ENCODE measurements at places on chromosomes 12 and 14.

GRCh38 chr14:68885226-68886108 is 92.6 kb upstream of the ZFP36L1 start:
- DNase-seq, result no peak

DNA sequence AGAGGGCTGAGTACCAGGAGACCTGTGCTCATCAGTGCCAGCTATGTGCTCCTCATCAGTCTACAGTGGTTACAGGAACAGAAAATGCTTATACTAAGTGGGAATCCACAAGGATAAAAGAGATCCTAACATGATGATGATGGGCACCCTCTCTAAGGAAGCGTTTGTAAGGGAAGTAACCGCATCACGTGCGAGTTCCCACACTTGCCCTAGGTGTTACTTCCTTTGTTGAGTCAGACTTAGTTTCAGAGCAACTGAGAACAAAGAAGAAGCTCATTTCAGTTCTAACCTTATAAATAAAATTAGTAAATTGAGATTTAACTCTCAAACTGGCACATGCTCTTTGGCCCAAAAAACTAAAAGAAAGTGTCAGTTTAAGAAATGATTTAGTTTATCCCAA is 956.4 kb upstream of the TMEM132C start:
- DNase-seq, result no peak

DNA sequence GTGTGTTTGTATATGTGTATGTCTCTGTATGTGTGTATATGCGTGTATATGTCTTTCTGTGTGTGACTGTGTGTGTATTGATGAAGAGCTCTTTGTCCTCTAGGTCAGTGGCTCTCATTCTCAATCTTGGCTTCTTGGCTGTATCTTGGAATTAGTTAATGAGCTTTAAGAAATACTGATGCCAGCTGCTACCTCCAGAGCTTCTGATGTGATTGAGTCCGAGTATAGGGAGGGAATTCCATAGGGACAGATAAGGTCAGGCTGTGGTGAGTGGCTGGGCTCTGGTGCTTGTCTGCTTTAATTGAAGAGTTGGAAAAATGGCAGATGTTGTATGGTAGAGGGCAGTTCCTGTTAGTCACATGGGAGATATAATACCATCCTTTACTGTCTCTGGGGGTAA is 140.1 kb downstream of the C12orf75 start:
- DNase-seq, result no peak

DNA sequence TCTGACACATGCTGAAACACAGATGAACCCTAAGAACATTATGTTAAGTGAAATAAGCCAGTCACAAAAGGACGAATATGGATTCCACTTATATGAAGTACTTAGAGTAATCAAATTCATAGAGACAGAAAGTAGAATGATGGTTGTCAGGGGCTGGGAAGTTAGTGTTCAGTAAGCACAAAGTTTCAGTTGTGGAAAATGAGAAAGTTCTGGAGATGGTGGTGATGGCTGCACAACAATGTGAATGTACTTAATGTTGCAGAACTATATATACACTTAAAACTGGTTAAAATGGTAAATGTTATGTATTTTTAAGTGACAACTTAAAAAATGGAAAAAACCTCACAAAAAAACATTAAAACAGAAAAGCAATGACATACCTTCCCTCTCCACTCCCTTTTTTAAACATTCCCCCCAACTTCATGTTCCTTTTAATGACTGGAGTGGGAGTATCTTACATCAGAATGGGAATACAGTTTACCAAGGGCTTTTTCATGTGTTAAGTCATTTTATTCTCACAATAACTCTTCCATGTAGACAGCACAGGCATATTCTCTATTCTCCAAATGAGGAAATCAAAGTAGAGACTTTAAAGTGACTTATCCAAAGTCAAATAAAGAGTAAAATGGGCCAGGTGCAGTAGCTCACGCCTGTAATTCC is 24.0 kb downstream of the BTBD7 start:
- DNase-seq, result no peak

DNA sequence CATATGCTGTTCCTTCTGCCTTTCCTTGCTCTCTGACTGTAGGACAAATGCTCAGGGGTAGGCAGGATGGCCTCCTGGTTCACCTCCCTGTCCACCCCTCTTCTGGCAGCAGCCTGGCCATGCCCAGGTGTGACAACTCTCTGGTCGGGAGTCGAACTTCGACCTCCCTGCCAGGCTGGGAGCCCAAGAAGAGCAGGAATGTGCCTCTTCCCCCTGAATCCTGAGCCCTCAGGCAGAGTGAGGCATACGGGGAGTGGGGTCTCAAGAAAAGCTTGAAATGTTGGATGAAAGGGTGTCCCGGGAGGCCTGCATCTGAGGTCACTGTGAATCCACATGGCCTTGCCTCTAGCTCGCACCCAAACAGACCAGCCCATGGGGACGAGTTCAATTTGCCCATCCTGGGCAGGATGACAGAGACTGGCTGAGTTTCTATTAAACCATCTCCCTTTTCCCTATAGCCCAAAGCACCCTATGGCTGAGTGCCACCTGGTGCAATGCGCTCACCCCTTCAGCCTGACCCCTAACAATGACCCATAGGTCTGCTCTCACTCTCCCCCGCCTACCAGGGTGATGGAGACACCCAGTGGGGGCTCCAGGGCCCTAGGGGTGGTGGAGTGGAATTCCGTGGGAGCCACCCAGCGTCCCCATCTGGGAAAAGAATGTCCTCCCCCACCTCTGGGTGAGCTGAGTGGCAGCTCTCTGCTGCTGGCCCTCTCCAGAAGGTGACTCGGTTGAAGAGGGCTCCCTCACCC is 52.9 kb upstream of the DIO3 start:
- DNase-seq, result peak; percentile 45

DNA sequence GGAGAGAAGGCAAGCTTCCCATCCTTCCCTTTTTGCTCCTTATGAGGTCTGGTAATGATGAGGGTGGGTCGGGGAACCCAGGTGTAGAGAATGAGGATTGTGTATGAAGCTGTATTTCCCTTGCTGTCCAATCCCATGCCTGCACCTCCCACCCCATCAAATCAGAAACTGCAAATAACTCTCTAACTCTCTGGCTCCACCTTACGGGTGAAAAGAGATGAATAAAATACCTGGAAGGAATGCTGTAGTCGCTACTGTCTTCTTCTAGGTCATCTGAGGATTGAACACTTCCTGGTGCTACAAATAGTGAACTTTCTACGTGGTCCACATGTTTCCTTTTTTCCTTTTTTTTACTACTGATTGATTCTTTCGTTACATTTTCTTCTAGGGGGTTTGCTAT is 38.9 kb upstream of the DICER1 start:
- DNase-seq, result no peak

DNA sequence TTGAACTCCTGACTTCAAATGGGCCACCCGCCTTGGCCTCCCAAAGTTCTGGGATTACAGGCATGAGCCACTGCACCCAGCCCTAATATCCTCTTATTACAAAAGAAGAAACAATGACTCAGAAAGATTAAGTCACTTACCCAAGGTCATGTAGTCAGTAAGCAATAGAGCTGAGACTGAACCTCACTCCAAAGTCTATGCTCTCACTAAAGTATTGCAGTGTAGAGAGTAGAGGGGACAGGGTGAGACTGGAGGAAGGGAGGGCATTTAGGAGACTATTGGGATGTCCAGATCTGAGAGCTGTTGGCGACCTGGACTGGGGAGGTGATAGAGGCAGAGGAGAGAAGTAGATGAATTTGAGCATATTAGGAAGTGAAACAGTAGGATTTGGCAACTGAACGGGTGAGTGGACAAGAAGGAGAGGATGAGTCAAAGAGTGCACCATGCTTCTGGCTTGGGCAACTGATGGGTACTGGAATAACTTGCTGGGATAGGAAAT is 11.8 kb downstream of the P2RX7 start:
- DNase-seq, result no peak

DNA sequence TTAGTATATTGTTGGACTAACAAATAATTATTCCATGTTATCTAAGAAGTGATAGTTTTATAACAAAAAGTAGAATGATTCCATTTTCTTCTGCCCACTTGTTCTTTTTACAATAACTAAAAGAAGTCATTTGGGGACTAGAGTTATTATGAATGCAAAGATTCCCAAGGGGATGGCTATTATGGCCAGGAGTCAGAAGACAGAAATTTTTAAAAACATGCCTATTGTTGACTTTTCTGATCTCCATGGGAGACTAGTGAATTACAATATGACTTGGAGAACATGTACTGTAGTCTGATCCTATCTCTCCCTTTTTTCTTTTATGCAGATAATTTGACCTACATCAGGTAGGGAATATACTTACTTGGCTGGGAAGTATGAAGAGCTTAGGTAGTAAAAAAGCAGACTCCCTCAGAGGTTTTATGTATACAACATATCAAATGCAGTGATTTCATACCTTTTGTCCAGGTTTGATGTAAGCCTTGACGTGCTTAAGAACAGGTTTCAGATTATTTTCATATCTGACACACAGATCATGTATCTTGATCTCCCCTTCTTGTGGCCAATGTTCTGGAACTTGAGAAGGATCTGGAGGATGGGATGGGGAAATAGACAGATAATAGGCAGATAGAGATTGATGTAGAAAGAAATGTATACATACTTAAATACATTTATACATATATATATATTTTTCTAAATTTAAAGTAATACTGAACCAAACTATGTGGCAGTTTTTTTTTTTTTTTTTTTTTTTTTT is 41.0 kb upstream of the KCNJ8 start:
- no peak for DNase-seq

DNA sequence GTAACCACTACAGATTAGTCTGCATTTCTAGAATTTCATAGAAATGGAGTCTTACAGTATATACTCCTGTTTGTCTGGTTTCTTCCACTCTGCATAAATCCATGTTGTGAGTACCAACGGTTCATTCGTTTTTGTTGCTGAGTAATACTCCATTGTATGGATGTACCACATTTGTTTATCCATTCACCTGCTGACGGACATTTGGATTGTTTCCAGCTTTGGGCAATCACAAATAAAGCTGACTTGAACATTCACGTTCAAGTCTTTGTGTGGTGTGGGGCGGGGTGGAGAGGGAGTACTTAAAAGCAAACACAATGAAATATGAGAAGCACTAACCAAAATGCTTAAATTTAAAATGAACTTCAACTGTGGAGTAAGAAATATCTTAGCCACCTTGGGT is 7.1 kb downstream of the HECTD4 start:
- no peak for DNase-seq

DNA sequence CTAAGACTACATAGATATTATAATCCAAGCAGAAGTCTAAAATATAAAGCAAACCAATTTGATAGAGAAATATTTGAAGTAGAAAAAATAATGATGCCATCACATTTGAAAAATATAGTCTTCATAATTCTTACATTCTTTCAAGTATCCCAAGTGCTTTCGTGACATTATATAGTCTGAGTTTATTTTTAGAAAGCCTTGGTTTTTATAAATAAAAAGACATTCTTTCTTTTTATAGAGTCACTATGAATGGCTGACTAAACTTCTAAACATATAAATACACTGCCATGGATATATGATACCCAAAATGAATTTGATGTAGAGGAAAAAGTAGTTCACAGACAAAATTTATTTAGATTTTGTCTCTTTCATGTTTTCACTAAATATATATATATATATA is 135.1 kb upstream of the PDZRN4 start:
- no peak for DNase-seq

- DNase-seq, result no peak
Observed at GRCh38 chr12:28180786-28181185, 9.5 kb upstream of the CCDC91 start.

DNA sequence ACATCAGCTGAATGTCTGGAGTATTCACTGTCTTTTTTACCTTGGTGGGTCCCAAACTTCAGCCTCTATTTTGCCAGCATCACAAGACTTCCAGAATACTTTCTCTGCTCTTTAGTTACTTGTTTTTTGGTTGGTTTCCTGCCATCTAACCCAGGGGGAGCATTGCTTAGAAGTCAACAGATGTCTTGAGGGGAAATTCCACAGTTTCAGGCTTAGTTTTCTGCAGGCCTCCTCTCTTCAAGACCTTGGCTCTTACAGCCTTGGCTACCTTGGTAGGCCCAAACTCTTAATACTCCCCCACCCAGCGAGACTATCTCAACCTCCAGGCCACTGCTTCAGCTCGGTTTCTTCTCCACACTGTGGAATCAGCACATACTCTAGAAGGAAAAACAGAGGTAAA is 41.7 kb downstream of the NEDD1 start:
- DNase-seq, result no peak

All from Right ventricle myocardium inferior (tissue), 1 donor.